ENCODE measurements at places on chromosomes 6 and 20.
A peak's percentile ranks its signal among the peaks of the same experiment; 100 is the strongest.

- peak; percentile 63 for DNase-seq
Measured at GRCh38 chr6:136526196-136526930, 23.9 kb downstream of the MAP7 start.

DNA sequence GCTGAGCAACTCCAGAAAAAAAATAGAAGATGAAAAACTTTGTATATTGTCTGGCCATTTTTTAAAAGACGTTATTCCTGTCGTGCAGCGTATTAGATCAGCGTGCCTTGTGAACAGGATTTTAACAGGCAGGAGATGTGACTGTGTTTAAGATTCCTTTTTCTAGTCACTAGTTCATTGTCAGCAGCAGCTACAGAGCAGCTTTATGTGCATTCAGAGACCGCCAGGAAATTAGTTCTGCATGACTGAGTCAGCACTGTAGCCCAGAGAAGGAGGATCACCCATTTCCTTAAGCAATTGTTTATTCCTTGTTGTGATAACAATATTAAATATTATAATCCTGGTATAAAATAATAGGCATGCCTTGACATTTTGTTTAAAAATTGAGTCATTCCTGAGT is 75.4 kb upstream of the ADGRB3 start:
- no peak for DNase-seq

GRCh38 chr6:19465760-19466159 is 371.4 kb upstream of the ID4 start:
- no peak for DNase-seq

DNA sequence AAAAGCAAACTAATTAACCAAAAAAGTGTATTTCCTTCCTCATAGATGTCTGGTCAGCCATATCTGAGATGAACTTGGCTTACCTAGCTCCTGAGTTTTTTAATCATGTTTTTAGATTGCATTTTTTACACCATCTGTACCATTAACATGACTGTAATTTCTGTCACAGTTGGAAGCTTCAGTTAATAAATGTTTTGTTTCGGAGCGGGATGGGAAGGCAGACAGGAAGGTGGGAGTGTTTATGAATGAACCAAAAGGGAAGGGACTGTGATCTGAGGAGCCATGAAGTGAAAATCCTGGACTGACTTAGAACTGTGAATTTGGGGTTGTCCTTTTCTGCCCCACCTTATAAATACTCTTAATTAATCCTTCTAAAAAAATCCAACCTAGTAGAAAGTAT is 445.6 kb upstream of the SOX4 start:
- DNase-seq: no peak

GRCh38 chr6:124699038-124699437 is 263.2 kb upstream of the RNF217 start:
- DNase-seq: no peak

GRCh38 chr6:1403851-1404712 is 14.7 kb downstream of the FOXF2 start:
- DNase-seq: no peak

DNA sequence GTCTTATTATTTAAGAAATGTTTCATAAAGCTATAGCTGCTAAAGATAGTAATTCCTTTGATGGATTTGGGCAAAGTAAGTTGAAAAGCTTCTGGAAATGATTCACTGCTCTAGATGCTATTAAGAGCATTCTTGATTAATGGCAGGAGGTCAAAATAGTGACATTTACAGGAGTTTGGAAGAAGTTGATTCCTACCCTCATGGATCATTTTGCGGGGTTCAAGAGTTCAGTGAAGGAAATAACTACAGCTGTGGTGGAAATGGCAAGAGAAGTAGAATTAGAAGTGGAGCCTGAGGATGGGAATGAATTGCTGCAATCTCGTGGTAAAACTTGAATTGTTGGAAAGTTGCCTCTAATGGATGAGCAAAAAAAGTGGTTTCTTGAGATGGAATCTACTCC is 316.1 kb downstream of the UTRN start:
- DNase-seq: no peak

DNA sequence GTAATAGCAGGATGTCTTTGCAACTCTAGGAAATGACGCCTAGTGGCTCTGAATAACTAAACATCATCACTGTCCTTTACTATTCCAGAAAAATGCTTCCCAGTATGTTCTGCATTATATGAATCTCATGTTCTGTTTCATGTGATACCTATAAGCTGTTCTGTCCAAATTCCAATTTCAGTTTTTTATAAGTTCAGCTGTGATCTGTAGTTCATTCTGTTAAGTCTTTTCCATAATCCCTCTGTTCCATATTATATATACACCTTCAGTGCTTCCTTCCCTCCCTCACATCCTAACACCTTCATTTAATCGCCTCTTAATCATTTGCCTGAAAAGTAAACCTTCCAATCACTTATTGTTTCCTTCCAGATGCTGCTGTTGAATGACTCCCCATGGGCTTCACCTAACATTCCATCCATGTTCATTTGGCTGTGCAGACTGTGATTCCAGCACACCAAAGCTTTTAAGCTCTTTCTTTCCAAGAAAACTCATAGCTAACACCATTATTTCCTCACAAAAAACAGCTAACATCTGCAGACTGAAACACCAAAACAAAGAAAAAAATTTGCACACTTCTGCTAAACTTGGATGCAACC is 18.6 kb downstream of the HMGCLL1 start:
- DNase-seq: peak; percentile 43

- peak; percentile 80 for DNase-seq
Measured at GRCh38 chr6:144266091-144266649, 19.0 kb upstream of the UTRN start.

GRCh38 chr6:110067837-110068591 is 89.9 kb downstream of the GPR6 start:
- DNase-seq: peak; percentile 51

DNA sequence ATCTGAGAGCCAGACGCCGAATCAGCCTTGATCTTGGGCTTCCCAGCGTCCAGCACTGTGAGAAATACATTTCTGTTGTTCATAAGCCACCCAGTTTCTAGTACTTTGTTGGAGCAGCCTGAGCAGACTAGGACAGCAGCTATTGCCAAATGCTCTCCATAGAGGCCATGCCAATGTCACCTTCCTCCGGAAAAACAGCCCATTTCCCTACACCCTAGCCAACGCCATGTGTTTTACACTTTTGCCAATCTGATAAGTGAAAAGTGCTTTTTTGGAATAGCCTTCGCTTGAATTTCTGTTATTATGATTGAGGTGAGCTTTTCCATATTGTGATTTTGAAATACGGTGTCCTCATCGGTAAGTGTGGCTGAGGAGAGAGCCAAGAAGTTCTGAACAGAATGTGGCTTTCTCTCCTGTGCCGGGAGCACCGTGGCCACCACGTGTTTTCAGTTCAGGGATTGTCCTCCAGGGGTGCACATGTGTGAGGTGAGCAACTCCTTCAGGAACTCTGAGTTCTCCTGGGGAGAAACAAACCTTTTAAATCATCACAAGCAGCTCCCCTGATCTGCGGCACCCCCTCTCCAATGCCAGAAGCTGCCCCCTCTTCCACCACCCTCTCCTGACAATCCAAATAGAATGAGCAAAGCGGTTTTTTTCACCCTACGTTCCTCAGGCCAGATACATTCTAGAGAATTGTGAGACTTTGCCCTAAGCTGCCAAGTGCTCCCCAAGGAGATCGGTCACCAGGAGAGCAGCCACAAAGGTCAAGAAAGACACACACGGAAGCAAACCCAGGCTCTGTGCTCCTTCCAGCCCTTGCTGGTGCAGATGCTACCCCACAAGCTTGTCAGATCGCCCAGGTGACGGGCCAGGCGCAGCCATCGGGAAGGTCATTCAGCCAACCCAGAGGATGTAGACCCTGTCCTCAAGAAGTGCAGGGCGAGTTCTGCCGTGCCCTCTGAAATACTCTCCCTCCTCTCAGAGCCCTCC is 36.0 kb downstream of the TAF8 start:
- no peak for DNase-seq

DNA sequence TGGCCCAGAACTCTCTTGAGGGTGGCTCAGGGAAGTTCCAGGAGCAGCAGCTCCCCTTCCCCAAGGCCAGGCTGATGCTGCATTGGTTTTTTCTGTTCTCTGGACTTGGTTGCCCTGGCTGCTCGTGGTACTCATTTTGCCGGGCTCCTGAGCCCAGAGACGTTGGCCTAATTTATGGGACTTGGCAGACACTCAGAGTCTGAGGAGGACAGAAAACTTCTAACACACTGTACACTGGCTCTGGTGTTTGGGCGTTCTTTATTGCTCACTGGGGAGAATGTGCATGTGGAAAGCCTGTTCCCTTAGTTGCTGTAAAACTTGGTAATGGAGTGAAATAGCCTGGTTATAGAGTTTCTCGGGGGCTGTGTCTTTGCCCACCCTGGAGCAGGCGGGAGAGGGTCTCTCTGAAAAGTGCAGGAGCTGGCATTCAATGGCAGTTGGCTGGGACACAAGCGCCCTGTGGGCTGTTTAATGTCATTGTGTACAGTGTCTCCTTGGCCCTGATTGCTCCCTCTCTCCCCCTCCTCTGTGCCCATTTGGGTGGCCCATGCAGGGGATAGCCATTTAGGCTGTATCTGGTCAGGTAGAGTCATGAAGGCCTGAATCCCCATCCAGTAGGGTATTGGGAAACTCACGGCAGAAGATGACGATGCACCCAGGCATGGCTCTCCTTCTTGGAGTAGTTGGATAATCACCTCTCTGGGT is 109.3 kb downstream of the CDC5L start:
- DNase-seq: no peak

DNA sequence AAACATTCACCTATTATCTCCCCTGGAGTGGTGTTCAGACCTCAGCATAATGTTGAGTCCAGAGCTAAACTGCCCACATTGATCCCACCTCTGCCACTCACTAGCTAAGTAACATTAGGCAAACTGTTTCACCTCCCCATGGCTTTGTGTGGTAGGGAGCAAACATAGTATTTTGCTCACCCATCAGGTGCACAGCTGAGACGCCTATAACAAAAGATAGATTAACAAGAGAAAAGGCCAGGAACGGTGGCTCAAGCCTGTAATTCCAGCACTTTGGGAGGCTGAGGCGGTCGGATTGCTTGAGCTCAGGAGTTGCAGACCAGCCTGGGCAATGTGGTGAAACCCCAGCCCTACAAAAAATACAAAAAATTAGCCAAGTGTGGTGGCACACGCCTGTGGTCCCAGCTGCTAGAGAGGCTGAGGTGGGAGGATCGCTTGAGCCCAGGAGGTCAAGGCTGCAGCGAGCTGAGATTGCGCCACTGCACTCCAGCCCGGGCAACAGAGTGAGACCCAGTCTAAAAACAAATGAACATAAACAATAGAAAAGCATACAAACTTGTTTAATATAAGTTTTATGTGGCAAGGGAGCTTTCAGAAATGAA is 91.6 kb downstream of the MAP3K7 start:
- DNase-seq: no peak

GRCh38 chr20:37836926-37837325 is 66.0 kb upstream of the VSTM2L start:
- DNase-seq: no peak

DNA sequence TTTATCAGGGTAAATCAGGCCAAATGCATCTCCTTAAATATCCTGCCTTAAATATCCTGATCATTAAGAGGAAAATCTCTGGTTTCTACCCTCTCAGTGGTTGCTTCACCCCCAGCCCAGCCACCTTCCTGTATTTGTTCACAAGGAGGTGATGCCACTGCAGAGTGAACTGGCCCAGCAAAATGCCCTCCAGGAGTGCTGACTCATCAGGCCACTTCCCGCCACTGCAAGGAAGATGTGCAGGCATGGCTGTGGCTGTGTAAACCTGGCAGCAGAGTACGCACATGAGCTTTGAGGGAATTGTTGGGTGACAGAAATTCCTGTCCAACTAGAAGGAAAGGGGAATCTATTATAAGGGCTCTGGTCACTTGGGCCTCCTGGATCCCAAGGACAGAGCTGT is 13.8 kb downstream of the NQO2 start:
- peak; percentile 60 for DNase-seq

- DNase-seq: peak; percentile 73
Measured at GRCh38 chr6:35016502-35017321, 124.4 kb downstream of the TCP11 start.

DNA sequence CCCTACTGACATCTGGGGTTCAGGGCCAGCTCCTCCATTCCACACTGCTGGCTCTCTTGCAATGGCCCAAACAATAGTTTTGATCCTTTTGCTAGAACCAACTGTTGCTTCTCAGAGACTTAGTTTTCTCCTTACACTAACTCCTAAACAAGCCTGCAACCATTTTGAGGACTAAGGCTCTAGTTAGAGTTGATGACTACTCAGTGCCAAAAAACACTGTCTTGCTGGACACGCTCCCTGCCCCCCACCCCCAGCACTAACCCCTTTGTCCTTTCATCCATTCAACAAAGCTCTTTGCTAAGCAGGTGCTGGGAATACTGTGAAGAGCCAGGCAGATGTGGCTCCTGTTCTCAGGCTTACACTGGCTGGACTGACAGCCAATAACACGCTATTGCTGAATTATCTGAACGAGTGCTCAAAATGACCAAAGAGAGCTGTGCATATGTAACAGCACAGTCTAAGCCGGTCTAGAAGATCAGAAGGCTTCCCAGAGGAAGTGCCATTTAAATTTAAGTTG is 17.6 kb downstream of the GCLC start:
- no peak for DNase-seq

- no peak for DNase-seq
Measured at GRCh38 chr6:73696966-73697655, 1.1 kb downstream of the CD109 start.

- no peak for DNase-seq
Measured at GRCh38 chr6:88574651-88575050, 388.8 kb downstream of the RNGTT start.

DNA sequence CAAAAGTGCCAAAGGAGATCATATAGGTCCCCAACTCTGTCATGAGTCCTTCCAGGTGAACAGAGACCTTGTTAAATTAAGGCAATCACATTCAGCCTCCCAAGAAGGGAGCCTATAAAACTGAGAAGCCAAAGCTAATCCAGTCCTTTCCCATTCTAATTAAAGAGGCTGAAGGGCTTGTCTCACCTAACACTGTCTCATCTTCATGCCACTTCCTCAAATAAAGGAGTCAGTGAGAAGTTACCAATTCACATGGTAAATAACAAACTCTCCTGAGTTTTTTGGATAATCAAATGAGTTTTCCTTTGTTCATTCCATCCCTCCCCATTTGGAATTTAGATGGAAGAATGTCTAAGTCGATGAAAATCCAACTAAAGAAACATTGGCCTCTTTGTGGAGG is 242.8 kb downstream of the UST start:
- DNase-seq: no peak

GRCh38 chr6:43856005-43856765 is 86.2 kb downstream of the VEGFA start:
- DNase-seq: peak; percentile 41

DNA sequence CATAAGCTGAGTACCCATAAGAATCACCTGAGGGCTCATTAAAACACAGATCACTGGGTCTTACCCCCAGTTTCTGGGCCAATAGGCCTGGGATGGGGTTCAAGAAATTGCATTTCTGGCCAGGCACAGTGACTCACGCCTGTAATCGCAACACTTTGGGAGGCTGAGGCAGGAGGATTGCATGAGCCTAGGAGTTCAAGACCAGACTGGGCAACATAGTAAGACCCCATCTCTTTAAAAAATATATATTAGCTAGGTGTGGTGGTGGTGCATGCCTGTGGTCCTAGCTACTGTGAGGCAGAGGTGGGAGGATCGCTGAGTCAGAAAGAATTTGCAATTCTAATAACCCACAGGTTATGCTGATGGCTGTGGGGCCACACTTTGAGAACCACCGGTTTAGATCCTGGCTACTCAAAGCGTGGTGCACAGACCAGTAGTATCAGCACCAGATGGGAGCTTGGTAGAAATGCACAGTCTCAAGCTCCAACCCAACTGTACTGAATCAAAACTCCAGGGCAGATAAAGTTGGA is 2.0 kb downstream of the CCM2L start:
- DNase-seq: no peak
